ENCODE measurements at places on chromosomes 2 and 18.

DNA sequence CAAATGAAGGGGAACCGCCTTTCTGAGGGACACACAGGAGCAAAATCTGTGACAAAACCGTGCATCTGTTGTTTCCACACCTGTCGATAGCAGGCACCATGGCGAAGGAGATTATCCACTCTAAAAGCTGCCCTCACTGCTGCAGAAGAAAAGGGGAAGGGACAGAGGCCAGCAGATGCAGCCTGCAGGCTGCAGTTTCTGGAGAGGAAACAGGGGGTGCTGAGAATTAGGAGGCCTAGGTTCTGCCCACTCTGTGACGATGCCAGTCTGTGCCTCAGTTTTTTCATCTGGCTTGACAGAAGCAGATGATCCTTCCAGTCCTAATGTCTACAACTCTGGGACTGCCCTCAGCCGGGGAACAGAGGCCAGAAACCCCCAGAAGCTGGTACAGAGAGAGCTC is 17.7 kb downstream of the PAX8 start:
- DNase-seq, result no peak

DNA sequence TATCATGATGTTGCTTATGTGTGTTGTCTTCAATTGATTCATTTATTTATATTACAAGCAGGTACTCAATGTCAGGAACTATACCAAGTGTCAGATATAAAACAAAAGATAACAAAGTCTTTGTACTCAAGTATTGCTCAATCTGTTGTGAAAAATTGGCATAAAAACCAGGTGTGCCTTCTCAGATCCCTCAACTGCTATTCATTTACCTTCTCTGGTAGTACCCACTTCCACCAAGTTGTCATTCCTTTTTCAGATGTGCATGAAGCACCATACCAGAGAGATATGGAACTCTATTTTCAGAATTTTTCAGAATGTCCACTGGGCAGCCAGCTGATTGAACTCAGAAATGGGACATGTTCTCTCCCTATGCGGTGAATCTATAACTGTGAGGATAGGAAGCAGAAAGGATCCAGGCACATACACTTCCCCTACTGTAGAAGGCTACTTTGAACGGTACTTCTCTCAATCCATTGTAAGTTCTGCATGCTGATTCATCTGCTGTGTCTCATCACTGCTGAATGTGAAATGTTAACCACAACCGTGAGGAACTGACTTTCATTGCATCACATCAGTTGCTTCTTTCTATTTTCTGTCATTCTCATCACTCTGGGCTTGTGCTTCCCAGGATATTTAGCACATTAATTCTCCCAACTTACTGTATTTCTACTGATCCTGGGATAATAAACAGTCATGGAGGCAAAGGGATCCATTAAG is 1621.3 kb downstream of the SUCLG1 start:
- DNase-seq, result no peak

DNA sequence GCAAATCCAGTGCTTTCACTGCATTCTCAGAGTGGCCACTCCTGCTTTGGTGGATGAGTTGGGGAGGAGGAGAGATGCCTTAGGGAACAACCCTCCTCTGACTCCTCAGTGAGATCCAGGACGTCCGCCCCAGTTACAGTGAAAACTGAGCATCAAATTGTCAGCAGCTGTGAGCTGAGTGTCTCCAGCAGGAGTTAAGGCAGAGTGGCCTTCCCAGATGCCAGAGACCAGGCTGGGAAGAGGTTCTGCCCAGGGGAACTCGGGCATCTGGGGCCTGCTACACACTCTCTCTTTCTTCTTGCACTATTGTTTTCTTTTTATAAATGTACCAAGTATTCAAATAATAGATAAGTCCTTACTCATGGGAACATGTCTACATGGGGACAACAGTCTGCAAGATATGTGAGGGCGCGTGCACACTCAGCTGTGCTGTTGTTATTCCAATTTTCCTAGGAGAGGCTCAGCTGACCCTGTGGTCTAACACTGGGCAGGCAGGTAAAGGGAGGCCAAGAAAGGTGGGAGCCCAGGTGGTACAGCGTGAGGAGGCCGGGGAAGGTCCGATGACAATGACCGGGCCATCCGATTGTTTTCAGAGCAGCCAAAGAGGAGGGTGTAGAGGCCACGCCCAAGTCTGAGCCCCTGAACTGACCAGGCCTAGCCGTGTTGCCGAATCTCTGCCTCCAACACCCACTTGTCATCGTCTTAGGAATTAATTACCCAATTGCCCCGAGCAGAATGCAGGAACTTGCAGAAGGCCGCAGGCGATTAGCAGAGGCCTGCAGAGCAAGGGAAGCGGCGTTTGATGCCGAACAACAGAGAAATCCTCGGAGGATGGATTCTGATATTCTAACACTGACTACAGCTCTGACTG is 166.9 kb downstream of the ANAPC1 start:
- DNase-seq, result no peak

GRCh38 chr2:16614314-16614860 is 51.2 kb downstream of the CYRIA start:
- no peak for DNase-seq

GRCh38 chr2:207778298-207778882 is 8.7 kb upstream of the FZD5 start:
- no peak for DNase-seq

- no peak for DNase-seq
These were observed 57.0 kb upstream of the TXNDC2 start for GRCh38 chr18:9828506-9829396.

DNA sequence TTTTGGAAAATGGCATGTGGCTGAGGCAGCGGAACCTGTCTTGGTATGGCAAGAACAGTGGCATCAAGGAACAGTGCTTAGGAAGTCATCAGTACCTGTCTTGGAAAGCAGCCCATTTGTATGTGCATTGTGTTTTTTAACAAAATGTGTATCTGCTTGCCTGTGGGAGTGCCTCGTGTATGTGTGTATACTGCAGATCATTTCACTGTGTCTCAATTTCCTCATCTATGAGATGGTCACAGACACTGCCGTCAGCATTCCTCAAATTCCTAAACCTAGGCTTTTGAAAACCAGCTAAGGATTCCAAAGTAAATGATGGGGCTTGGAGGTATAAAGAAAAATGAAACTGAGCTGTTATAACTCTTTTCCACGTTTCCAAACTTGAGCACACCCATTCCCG is 441.3 kb downstream of the RND3 start:
- no peak for DNase-seq

- no peak for DNase-seq
These were observed 40.1 kb upstream of the GBX2 start for GRCh38 chr2:236208019-236208926.

- no peak for DNase-seq
These were observed 142.7 kb upstream of the FOSL2 start for GRCh38 chr2:28250006-28250405.

DNA sequence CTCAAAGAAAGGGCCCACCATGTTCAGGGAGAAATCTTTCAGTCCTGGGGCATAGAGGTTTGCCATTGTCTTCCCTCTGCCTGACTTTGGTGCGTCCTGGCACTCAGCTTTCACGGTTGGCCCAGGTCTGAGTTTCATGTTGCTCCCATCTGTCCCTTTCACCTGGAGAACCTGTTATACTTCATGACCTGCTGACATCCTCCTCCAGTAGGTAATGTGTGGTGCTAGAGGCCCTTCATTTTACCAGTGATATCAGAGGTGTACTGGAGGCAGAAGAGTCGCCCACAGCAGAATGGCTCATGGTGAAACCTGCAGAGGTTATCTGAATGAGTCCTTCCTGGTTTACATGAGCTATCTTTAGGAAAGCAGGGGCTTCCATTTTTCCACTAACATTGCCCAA is 128.8 kb upstream of the DLX2 start:
- DNase-seq, result no peak

GRCh38 chr2:159785195-159785594 is 12.8 kb downstream of the CD302 start:
- no peak for DNase-seq

- no peak for DNase-seq
These were observed 368.5 kb upstream of the TRIB2 start for GRCh38 chr2:12348216-12348615.

DNA sequence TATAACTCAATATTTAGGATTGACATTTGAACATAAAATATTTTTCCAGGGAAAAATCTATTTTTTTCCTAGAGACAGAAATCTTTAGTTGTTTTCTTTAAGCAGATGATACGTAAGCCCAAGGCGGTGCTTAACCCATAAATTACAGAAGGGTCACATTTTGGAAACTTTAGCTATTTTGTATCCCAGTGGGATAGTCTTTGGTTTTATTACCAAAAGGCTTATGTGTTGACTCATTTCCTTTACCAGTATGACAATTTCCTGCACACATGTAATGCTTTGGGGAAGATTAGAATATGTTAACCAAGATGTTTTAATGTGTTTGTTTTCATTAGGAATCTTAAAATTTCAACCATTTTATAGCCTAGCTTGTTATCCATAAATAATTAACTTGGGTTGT is 24.8 kb downstream of the DYNC1I2 start:
- DNase-seq, result no peak

DNA sequence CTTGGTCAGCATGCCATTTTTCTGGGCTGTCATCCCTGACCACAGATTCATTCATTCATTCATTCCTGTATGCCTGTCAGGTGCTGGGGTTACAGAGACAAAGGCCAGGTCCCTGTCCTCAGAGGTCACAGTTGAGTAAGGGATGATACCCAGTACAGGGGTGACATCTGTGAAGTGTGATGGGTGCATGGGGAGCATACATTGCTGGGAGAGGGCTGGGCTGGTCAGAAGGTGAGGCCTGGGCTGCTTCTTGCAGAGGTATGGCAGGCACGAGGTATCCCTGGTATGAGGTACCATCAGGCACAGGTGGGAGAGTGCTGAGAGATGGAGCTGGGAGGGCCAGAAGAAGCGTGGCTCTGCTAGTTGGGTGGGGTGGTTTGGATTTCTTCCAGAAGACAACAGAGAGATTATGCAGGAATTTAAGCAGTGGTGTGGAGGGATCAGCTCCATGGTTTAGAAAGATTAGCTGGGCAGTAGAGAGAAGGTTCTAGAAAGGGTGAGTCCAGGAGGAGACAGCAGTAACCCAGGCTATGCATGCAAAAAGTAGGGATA is 181.9 kb upstream of the HAAO start:
- DNase-seq, result no peak
